Activated CD4-positive, alpha-beta T cell treated with anti-CD3 and anti-CD28 coated beads for 24 hours (primary cell): ENCODE measurements at places on chromosomes 12 and 14.

DNA sequence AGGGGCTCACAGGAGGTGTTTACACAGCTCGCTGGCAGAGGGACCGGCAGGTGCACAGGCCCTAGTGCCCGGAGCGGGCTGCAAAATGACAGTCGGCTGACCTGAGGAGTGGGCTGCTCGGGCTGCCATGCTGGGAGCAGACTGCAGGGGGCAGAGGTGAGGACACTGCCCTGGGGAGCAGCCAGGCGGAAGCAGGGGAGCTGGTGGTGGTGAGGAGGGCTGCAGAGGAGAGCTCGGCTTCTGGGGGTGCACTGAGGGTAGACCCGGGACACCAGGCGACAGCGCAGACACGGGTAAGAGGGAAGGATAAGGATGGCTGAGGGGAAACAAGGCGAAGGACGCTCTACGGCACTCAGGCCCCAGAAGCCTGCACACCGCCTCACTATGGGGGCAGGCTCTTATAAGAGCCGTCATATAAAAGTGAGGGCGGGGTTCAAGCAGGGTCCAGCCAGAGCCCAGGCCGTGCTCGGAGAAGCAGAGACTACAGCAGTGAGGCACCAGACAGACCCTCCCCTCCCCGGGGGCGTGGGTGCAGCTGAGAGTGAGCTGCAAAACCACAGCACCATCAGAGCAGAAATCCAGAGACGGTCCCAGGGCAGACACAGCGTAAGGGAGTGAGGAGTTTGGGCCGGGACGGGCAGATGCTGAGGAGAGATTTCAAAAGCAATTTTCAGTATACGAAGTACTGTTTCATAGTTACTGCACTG, 62.5 kb downstream of the CCDC88C start:
- peak; percentile 46 for DNase-seq

DNA sequence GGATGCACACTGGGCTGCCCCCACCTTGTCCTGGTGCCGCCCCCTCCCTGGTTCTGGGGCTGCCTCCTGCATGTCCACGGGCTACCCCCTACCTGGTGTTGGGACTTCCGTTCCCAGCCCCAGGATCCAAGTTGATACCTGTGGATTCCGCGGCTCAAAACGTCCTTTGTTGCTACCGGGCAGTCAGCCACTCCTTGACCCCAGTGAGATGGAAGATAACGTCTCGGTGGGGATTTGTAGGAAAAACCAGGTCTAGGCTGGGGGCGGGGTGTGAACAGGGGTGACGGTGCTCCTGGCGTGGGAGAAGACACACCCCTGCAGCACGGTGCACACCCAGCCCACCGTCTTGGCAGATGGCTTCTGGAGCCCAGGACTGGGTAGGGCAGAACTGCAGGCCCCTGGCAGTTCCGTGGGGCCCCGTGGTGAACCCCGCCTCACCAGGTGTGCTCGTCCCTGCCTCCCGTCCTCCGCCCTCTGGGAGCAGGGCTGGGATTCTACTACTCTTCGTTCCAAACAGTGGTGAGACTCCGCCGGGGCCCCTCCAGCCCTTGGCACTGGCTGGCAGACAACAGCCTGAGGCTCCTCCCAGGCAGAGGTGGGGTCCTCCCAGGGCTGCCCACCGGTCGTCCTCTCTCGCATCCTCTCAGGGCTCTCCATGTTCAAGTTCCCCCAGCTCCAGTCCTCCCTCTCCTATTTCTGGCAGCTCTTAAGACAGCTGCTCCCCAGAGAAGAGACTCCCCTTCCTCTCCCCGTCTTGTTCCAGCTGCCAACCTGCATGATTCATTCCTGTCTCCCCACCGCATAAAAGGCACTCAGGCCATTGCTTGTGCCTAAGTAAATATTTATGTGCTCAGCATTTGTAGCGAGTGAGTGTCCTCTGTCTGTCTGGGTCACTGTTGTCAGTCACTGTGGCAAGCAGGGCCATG, 75.5 kb downstream of the FBXL14 start:
- no peak for DNase-seq

GRCh38 chr14:79074510-79074909, 904.3 kb downstream of the NRXN3 start:
- DNase-seq: no peak

GRCh38 chr12:44571006-44571550, 305.0 kb downstream of the NELL2 start:
- no peak for DNase-seq

- DNase-seq: no peak
These were observed 4.7 kb downstream of the GPX2 start for GRCh38 chr14:64937821-64938193.

DNA sequence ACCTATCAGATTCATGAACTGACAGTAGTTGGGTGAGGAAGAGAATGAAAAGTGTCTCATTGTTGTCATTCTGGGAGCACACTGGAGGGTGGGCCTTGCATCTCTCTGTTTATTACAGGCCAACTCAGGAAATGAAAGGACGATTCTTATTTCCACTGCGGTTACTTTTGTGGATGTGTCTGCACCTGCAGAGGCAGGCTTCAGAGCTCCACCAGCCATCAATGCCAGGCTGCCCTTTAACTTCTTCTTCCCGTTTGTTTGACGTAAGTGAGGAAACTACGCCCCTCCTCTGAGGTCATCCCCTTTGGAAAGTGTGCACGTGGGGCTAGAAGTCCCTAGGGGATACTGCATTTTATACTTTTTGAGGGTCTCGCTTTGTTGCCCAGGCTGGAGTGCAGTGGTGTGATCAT, 33.7 kb downstream of the TCTN1 start:
- DNase-seq: no peak

- DNase-seq: no peak
These were observed 480.7 kb downstream of the RPS29 start for GRCh38 chr14:49105512-49105911.

DNA sequence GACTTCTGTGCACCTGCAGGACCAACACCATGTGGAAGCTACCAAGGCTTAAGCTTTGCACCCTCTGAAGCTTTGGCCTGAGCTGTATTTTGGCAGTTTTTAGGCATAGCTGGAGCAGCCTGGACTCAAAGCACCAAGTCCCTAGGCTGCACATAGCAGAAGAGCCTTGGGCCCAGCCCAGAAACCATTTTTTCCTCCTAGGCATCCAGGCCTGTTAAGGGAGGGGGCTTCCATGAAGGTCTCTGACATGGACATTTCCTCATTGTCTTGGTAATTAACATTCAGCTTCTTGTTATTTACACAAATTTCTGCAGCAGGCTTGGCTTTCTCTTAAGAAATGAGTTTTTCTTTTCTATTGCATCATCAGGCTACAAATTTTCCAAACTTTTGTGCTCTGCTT, 475.8 kb upstream of the FLRT2 start:
- no peak for DNase-seq

GRCh38 chr14:74292061-74292460, 10.7 kb downstream of the ABCD4 start:
- DNase-seq: no peak

GRCh38 chr14:63543826-63544406, 739 bp upstream of the PPP2R5E start:
- DNase-seq: no peak

- DNase-seq: no peak
These were observed 66.3 kb downstream of the TRHDE start for GRCh38 chr12:72338437-72338836.

DNA sequence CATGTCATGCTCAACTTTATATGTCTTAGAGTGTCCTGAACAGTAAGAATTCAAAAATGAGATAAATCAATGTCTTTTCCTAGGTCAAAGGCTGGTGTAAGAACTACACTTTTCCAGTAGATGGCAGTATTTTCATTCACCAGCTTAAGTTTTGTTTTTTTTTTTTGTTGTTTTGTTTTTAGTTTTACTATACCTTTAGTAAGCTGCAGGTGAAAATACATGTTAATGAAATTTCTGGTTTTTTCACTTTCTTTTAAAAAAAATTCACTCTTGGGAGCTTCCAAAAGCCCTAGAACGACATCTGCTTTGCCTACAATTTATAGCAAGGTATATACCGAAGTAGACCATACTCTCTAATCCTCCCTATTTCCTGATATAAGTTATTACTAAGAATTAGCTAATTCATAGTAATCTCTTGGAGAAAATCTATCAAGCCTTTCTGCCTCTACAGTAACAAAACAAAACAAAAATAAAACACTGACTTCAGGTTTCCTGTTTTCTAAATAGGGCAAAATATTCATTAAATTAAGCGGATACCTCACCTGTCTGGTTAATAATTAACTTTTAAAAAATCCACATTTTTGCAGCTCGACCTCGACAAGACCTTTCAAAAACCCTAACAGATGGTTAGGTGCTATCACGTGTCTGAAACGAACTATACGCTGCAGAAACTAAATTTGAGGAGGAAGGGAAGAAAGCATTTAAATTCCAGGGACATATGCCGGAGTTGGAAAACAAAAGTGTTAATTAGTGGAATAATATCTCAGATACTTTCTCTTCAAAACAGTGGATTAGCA, 2.7 kb upstream of the SAMD4A start:
- no peak for DNase-seq

GRCh38 chr12:47038270-47038748, 41.1 kb upstream of the PCED1B start:
- no peak for DNase-seq

DNA sequence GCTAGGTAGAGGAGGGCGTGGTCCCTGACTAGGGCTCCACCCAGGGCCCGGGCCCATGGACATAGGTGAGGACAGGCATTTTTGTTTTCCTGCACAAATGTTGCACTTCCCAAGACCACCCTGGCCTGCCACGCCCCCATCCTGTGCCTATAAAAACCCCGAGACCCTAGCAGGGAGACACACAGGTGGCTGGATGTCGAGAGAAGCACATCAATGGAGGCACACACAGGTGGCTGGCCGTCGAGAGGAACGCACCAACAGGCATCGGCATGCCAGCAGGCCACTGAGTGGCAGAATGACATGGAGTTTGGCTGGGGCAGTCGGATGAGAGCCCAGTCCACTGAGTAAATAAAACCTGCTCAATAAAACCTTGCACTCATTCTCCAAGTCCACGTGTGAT, 157.9 kb upstream of the ABCD2 start:
- no peak for DNase-seq
